ENCODE measurements at places on chromosomes 1 and 21.

GRCh38 chr1:7390604-7391000 lies 380.5 kb upstream of the VAMP3 start:
- peak; percentile 9 for DNase-seq

- DNase-seq, result no peak
Observed at GRCh38 chr1:18705811-18706210, 75.2 kb downstream of the PAX7 start.

- peak; percentile 74 for DNase-seq
Observed at GRCh38 chr1:204074274-204075138, 1.6 kb downstream of the SOX13 start.

- no peak for DNase-seq
Observed at GRCh38 chr1:56225964-56226815, 353.2 kb downstream of the PLPP3 start.

GRCh38 chr1:13749543-13750341 lies 49.8 kb downstream of the PRDM2 start:
- no peak for DNase-seq

- DNase-seq, result peak; percentile 91
Observed at GRCh38 chr1:159936273-159936904, 9.0 kb downstream of the IGSF9 start.

GRCh38 chr1:25253911-25254310 lies 6.7 kb upstream of the RSRP1 start:
- DNase-seq, result no peak

- DNase-seq, result peak; percentile 5
Observed at GRCh38 chr21:43721206-43721605, 2.3 kb downstream of the PDXK start.

GRCh38 chr21:14870853-14871149 lies 194.0 kb downstream of the NRIP1 start:
- DNase-seq, result no peak

GRCh38 chr1:88175120-88175630 lies 508.9 kb upstream of the PKN2 start:
- DNase-seq, result no peak

DNA sequence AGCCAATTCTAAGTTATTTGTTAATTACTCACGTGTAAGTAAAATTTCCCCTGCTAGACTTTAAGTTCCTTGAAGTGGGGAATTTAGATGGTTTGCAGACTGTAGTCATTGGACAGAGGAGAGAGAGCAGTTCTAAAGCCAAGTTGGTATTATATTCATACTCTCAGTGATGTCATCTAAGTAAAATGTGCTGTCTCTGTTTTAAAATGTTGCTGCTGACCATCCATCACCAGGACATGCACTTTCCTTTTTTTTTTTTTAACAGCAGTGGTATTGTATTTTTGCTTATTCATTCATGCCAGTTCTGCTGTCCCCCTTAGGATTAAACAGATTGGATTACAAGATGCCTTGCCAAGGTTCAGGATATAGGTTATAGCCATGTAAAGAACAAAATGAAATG lies 2.3 kb downstream of the TTLL7 start:
- no peak for DNase-seq

- no peak for DNase-seq
Observed at GRCh38 chr1:93257889-93258288, 77.4 kb downstream of the CCDC18 start.

DNA sequence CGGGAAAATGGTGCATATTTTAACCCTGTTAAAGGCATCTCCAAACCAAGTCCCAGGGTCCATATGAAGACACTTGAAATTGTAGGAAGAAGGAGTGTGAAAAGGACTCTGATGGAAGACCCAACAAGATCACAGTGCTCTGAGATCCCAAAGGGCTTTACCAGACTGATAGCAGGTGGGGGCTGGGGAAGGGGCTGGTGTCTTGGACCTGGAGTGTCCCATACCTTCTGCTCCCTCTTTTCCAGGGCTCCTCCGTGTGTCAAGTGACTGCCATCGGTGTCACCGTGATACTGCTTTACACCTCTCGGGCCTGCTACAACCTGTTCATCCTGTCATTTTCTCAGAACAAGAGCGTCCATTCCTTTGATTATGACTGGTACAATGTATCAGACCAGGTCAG lies 37.3 kb downstream of the GPR137B start:
- DNase-seq, result no peak

Data from D341Med (cell line).